ENCODE measurements at places on chromosomes 5 and 9.

DNA sequence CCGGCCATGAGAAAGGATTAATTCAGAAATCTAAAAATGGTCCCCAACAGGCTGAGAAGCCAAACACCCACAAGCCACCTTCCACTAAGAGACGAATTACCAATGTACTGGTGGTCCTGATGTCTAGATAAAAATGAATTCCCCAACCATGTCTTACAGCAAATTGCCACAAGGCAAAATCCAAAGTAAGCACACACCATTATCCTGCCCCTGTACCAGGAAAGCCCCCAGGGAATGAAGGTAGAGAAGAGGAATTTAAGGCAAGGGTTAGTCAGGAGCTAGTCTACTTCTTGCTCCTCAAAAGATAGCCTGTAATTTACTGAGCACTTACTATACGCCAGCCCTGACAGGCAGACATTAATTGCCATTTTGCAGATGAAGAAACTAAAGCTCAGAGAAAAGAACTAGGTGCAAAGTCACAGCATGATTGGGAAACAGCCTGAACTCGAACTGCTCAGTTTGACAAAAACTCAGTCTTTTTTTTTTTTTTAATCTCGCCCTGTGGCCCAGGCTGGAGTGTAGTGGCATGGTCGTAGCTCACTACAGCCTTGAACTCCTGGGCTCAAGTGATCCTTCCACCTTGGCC, 64.3 kb downstream of the RAPGEF1 start:
- DNase-seq: no peak

DNA sequence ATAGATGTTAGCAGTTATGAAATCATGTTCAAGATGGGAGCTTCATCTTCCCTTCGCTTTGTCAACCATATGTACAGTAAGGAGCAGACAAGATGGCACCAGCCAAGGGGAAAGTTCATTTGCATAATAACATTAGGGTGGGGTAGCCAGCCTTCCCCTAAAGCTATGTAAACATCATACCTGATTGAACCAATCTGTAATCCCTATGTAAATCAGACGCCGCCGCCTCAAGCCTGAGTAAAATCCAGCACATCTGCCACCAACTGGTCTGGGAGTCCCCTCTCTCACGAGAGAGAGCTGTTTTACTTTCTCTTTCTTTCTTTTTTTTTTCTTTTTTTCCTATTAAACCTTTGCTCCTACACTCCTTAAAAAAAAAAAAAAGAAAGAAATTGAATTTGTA, 30.8 kb upstream of the REEP2 start:
- no peak for DNase-seq

DNA sequence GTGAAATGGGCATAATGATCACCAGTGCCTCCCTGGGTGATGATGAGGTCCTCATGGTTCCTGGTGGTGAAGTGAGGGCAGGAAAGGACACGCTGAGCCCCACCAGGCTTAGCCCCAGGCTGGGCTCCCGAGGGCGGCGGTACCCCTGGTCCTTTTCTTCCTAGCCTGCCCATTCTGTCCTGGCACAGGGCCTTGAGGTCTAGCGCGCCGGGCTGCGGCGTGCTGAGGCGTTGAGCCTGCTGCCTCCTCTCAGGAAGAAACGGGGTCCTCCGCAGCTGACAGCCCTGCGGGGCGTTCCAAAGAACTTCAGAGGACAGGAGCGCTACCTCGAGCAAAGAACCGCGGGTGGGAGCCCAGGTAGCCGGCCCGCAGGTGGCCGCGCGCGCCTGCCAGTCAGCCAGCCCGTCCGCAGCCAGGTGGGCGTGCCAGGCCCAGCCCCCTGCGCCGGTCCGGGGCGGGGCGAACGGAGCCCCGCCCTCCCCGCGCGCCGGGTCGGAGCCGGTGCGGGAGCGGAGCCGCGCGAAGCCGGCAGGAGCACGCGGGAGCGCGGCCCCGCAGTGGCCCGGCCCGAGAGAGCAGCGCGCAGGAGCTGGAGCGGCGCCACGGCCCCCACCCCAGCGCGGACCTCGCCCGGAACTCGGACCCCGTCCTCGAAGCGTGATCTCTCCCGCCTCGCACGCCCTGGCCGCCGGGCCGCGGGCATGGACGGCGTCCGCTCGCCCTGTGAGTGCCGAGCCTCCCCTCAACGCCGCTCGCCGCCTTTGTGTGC, at the start of gene WNK2:
Gene WNK2, plus strand, starts transcription at position 477 of the 769 bp plus-strand sequence. CDS start 791 bp downstream, outside the sequence.
- DNase-seq: no peak

- no peak for DNase-seq
These were observed 355 bp downstream of the TLE4 start for GRCh38 chr9:79572032-79572607.

DNA sequence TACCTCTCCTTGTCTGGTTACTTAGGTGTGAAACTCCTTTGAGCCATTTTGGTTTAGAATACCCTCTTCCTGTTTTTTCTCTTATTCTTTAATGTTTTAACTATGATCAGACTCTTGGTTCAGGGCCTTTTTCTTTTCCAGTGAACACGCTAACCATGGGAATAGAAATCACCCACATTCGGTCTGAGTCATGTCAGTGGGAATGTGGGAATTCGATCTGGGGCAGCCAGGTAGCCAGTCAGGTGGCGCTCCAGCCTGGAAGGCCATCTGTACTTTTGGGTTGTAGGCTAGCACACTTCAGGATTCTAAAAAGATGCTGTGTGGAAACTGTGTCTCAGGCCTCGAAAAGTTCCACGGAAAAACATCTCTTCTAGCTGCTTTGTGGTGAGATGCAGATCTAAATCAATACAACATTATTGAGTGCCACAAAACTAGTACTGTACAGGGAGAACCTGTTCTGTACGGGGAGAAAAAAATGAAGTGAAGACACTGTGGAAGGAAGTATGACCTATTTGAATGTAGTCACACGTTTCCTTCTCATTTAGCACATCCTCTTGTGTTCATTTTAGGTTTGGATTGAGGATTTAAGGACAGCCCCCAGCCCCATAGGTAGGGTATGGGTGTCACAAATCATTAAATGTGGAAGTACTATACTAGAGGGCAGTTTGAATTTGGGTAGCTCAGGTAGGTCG, 36.4 kb downstream of the SNX30 start:
- no peak for DNase-seq

- no peak for DNase-seq
These were observed 37.7 kb upstream of the PLEKHG4B start for GRCh38 chr5:54175-54730.

- no peak for DNase-seq
These were observed 84.9 kb upstream of the MPDZ start for GRCh38 chr9:13364271-13365000.

DNA sequence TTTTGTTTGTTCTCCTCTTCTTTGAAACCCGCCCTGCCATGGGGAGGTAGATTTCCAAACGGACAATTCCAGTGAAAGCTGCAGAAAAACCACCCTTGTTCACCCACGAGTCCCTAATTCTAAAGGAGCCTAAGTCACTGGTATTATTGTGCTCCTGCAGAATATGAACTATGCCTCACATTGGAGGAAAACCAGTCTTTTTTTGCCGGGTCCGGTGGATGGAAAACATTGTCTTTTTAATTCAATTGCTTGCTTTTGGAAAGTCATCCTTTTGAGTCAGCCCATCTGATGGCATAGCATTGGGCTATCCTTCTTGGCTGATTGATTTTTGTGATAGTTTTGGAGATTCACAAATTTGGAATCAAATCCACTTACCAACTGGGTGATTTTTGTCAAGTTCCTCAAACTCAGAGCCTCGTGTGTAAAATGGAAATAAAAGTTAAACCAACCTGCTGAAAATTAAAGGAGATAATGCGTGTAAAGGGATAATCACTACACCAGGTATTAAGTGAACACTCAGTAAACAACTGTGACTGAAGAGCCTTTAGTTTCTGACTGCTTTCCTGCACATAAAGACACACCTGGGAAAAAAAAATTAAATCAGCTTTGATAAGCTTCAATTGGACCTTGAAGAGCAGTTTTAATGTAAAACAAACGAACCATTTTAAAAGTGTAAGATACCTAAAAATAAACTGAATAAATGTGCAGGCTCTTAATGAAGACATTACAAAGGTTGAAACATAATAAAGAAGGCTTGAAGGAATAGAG, 780 bp upstream of the CCNJL start:
- no peak for DNase-seq

DNA sequence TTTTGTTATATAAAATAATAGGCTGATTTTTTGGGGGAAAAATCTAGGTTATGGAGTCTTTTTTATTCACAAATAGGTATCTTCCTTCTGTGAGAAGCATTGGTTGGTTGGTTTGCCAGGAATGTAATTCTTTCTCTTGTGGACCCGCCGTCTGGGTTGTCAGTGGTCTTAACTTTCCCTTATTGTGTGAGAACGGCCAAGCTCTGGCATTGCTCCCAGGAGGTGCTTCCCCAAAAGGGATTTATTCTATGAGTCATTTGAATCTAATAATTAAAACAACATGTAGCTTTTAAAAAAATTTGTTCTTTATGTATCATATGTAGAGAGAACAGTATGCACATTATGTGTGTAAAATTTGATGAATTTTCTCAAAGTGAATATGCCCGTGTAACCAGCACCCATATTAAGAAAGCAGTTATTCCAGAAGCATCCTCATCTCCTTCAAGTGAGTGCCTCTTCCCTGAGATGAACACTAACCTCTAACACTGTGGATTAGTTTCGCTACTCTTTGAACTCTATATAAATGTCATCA, 114.4 kb downstream of the MAST4 start:
- DNase-seq: no peak

- DNase-seq: no peak
These were observed 137.6 kb downstream of the CACNA1B start for GRCh38 chr9:138015021-138015829.

DNA sequence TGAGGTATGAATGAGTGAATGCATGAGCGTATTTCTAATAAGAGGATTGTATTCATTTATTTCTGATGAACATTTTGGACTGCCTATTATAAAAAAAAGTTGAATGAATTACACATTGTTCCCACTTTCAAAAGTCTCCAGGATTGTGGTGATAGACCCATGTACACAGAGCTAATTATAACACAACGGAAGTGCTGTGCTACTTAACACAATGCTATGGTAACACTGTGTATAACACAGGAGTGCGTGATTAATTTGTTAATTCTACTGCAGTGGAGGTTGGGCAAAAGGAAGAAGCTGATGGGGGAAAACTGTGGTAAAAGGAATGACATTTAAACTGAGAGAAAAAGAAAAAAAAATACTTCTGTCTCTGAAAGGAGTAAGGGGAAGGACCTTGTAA, 147.8 kb upstream of the MEF2C start:
- DNase-seq: no peak

DNA sequence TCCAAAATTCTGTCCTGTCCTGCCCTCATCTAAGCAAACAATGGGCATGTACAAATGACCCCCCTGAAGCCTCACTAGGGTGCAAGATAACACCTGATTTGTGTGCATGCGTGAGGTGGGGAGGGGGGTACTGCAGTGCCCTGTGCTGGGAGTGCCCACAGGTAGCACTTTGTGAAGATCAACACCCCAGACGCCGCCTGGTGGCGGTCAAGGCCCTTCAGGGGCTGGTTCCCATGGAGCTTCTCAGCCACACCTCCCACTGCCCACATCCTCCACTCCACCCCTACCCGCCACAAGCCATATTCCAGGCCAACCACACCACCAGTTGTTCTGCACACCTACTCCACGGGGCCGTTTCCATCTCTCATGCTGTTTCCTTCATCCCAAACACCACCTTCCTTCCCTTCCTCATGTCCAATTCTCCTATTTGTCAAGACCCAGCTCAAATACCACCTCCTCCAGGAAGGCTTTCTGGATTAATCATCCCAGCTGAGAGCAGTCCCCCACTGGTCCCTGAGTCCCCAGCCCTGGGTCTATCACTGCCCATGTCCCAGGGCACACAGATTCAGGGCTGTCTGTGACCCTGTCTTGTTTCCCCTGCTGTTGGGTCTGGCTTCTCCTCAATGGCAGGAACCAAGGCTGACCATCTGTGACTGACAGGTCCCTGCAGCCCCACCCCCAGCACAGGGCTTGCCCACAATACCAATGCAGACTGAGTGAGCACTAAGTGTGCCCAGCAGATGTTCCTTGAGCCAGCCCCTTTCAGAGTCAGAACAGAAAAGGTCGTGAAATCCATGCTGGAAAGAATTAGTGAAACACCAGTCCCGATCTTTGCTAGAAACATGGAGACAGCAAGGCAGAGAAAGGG, 178.4 kb downstream of the PAX5 start:
- no peak for DNase-seq

GRCh38 chr9:125908136-125908535, 161.0 kb downstream of the PBX3 start:
- DNase-seq: no peak

DNA sequence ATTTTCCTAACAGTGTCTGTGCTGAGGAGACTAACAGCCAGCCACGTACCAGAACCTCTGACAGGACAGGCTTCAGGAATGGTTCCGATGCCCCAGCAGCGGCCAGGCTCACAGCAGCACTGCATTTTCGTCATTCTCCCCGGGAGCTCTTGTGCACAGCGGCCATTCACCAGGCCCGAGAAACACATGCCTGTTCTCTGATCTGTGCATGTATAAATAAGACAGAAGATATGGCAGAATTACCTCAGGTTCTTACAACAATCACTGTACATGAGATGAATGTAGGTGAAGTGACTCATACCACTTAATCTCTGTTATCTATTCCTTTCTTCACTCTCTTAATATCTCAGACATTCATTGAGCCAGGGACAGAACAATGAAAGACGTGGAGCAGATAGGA, 143.0 kb downstream of the FBN2 start:
- DNase-seq: no peak

DNA sequence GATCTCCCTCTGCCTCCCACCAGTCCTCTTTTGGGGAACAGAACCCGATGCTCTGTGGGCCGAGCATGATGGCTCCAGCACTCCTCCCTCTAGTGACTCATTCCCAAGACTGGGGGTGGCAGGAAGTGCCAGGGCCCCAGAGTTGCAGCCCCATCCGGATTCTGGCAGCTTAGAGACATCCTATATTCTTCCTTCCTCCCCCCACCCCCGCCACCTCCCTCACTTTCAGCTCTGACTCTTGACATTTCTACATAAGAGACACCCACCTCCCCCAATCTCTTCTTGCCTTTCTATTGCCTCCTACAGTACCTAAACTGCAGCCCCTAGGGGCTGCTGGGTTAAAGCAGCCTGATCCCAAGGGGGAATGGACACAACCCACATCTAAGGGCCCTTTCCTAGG, 47.1 kb upstream of the MATR3 start:
- no peak for DNase-seq

GRCh38 chr5:135215617-135216470, 181.8 kb upstream of the PITX1 start:
- no peak for DNase-seq

GRCh38 chr5:32390819-32391591, 53.5 kb downstream of the ZFR start:
- DNase-seq: no peak

GRCh38 chr9:120708526-120709224, 5.6 kb downstream of the MEGF9 start:
- no peak for DNase-seq

DNA sequence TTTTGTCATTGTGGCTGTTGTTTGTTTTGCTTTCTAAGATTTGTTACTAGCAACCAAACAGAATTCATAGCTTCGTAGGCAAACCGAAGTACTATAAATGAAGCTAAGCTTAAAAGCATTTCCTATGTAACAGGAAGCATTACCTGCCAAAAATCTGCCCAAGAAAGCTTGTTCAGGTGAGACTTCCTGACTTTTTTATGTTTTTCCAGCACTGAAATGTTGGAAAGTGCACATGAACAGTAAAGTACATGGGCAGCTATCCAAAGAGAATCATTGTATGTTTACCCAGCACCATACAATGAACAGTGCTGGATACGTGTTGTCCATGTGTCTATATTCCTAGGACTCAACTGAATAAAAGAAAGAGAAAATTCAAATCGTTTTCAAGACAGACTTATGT, 247.1 kb downstream of the NFIB start:
- DNase-seq: no peak

GRCh38 chr9:134178394-134178767, 14.0 kb upstream of the RNU6ATAC start:
- no peak for DNase-seq

Measured in right renal pelvis (tissue), 4 donors.